ENCODE measurements at places on chromosomes 6 and 20. TPM values are rescaled to one million over a fixed set of nuclear protein-coding genes. Genes with fewer than 3 reads are reported as not detected.

DNA sequence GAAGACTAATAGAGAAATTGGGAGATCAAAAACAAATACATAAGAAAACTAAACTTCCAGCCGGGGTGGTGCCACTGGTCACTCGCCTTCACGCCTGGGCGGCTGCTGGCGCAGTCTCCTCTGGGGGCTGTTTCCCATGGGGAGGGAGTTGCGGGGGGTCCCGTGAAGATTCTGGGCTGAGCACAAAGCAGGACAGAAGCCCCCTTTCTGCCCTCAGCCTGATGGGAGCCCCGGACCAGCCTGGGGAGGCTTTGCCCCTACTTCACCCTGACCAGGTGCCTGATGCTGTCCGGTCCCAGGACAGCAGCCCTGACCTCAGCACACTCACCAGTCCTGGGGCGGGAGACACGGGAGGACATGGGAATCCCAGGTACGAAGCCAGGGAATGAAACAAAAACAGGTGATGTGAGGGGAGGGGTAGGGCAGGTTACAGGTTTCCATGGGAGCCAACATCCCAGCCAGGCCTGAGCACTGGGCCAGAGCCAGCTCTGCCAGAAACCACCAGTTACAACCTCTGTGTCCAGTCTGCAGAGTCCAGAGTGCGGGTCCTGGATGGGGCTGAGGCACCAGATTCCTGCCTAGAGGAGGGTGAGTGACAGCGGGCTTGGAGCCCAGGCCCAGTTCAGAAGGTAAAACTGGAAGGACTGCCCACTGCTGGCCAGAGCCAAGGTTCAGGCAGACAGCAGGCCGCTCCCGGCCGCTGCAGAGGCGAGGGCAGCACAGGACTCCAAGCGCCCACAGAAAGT is 326.4 kb downstream of the TAF4 start:
- no peak overlapping the region for H3K4me3 ChIP-seq
- no peak overlapping the region for H3K27ac ChIP-seq
- H3K4me1 ChIP-seq: no peaks in the 10 kb centered on the region
- H3K36me3 ChIP-seq: no peaks in the 10 kb centered on the region

- DNase-seq: no peak
- H3K4me1 ChIP-seq: peaks cover 10% of the 10 kb centered on the region
- no peaks in the 10 kb centered on the region for H3K36me3 ChIP-seq
Observed at GRCh38 chr20:60269573-60270162, 311.4 kb downstream of the CDH26 start.

DNA sequence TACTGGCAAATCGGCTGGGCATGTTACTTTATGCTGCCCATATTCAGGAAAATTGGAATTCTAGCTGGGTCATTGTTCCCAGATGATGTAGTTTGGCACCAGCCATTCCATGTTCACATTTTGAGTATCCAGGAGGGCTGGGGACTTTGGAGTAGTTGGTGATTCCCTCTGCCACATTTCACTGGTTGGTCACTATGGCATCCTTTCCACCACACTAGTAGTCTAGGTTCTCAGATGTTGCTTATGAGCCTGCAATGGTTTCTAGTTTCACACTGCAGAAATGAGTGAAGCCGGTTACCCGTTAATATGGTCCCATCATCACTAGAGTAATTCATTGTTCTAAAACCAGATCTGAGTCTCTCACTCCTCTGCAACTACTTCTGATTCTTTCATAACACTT is 4.6 kb downstream of the PTPN1 start:
- DNase-seq: no peak
- H3K27ac ChIP-seq: peak overlapping the region; percentile 42
- peak overlapping the region; percentile 92 for H3K4me3 ChIP-seq
- peaks cover 32% of the 10 kb centered on the region for H3K36me3 ChIP-seq

GRCh38 chr20:61776491-61777075 is 289.1 kb downstream of the TAF4 start:
- no peaks in the 10 kb centered on the region for H3K36me3 ChIP-seq
- DNase-seq: no peak
- H3K27me3 ChIP-seq: peaks cover 2% of the 10 kb centered on the region
- H3K4me3 ChIP-seq: no peak overlapping the region

- H3K4me3 ChIP-seq: no peak overlapping the region
- peak overlapping the region; percentile 64 for H3K27ac ChIP-seq
- H3K4me1 ChIP-seq: peaks cover 44% of the 10 kb centered on the region
- no peak for DNase-seq
- H3K27me3 ChIP-seq: no peaks in the 10 kb centered on the region
Observed at GRCh38 chr6:37039958-37040357, 34.5 kb downstream of the FGD2 start.

- H3K4me1 ChIP-seq: no peaks in the 10 kb centered on the region
- no peaks in the 10 kb centered on the region for H3K27me3 ChIP-seq
- no peaks in the 10 kb centered on the region for H3K36me3 ChIP-seq
- no peak for DNase-seq
Observed at GRCh38 chr6:93350774-93351173, 68.6 kb downstream of the EPHA7 start.

- H3K4me1 ChIP-seq: peaks cover 21% of the 10 kb centered on the region
- H3K27me3 ChIP-seq: no peaks in the 10 kb centered on the region
- peaks cover 34% of the 10 kb centered on the region for H3K36me3 ChIP-seq
- H3K27ac ChIP-seq: peak overlapping the region; percentile 32
- no peak for DNase-seq
- no peak overlapping the region for H3K4me3 ChIP-seq
Observed at GRCh38 chr6:34284563-34285447, 36.0 kb upstream of the SMIM29 start.

DNA sequence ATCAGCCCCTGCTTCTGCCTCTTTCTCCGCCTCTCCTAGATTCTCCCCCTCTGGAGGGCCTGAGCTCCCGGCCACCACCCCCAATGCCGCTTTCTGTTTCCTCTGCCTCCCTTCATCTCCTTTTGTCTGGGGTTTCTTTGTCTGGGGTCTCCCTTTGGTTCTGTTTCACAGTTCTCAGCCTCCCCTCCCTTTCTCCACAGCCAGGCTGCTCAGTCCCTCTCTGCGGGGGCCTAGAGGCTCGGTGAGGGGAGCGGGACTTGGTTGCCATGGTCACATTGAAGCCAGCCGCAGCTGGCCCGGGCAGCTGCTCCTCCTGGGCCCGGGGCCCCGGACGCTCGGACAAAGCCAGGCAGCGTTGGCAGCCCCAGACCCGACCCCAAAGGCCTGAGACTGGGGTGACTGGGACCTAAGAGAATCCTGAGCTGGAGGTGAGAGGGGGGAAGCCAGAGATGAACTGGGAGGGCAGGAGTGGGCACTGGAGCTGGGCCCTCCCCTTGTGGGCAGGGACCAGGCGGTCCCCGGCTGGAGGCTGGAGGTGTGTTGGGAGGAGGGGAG is 3.5 kb upstream of the DDR1 start:
- DNase-seq: no peak
- H3K27ac ChIP-seq: no peak overlapping the region
- H3K4me3 ChIP-seq: no peak overlapping the region
- H3K27me3 ChIP-seq: peaks cover 3% of the 10 kb centered on the region
- no peaks in the 10 kb centered on the region for H3K36me3 ChIP-seq

- no peak overlapping the region for H3K4me3 ChIP-seq
- no peaks in the 10 kb centered on the region for H3K4me1 ChIP-seq
- no peaks in the 10 kb centered on the region for H3K27me3 ChIP-seq
- H3K27ac ChIP-seq: no peak overlapping the region
- no peak for DNase-seq
- no peaks in the 10 kb centered on the region for H3K36me3 ChIP-seq
Observed at GRCh38 chr6:103799971-103800670, 1059.6 kb downstream of the HACE1 start.

- peak overlapping the region; percentile 3 for H3K4me3 ChIP-seq
- peaks cover 34% of the 10 kb centered on the region for H3K36me3 ChIP-seq
- DNase-seq: no peak
- H3K27me3 ChIP-seq: no peaks in the 10 kb centered on the region
Observed at GRCh38 chr6:158086504-158087223, 81.4 kb downstream of the SERAC1 start.

- H3K4me1 ChIP-seq: peaks cover 17% of the 10 kb centered on the region
- H3K36me3 ChIP-seq: no peaks in the 10 kb centered on the region
- H3K27me3 ChIP-seq: no peaks in the 10 kb centered on the region
- no peak overlapping the region for H3K27ac ChIP-seq
- no peak for DNase-seq
Observed at GRCh38 chr6:422433-423054, 31.0 kb downstream of the IRF4 start.

DNA sequence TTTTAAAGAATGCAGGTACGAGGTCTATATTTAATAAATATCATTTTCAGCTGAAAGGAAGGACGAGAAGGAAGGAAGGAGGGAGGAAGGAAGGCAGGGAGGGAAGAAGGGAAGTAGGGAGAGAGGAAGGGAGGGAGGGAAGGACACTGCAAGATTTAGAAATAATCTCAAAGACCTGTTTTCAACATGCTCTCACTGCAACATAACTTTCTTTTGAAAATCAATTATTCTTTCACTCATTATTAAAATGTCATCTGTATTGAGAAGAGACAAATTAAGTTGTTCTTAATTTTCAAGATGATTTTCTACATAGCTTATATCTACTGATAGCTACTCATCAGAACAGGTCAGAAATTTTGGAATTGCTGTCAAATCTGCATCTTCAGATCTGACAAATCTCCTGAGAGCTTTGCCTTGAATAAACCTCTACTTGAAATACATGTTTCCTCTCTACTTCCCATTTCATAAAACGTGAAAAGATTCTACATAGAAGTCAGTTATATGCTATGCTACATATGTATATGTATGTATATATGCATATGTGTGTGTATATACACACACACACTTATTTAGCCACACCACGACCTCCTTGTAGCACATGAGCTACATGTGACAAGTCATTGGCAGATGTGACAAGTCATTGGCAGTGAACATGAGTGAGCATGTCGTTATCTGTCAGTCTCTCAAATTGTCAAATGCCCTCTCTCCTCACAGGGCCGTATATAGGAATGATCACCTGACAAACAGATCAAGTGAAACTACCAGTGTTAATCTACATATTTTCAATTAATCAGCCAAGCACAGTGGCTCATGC is 241.6 kb downstream of the LY86 start:
- peaks cover 19% of the 10 kb centered on the region for H3K4me1 ChIP-seq
- no peak overlapping the region for H3K4me3 ChIP-seq
- peaks cover 34% of the 10 kb centered on the region for H3K27me3 ChIP-seq
- no peaks in the 10 kb centered on the region for H3K36me3 ChIP-seq
- no peak for DNase-seq

GRCh38 chr6:152727507-152727906 is 23.1 kb upstream of the VIP start:
- DNase-seq: no peak
- no peaks in the 10 kb centered on the region for H3K27me3 ChIP-seq
- H3K4me1 ChIP-seq: no peaks in the 10 kb centered on the region

GRCh38 chr6:107928984-107929383 is 29.0 kb downstream of the SEC63 start:
- H3K27me3 ChIP-seq: no peaks in the 10 kb centered on the region
- DNase-seq: no peak
- no peak overlapping the region for H3K27ac ChIP-seq
- peaks cover 8% of the 10 kb centered on the region for H3K4me1 ChIP-seq
- H3K36me3 ChIP-seq: peaks cover 34% of the 10 kb centered on the region
- no peak overlapping the region for H3K4me3 ChIP-seq

DNA sequence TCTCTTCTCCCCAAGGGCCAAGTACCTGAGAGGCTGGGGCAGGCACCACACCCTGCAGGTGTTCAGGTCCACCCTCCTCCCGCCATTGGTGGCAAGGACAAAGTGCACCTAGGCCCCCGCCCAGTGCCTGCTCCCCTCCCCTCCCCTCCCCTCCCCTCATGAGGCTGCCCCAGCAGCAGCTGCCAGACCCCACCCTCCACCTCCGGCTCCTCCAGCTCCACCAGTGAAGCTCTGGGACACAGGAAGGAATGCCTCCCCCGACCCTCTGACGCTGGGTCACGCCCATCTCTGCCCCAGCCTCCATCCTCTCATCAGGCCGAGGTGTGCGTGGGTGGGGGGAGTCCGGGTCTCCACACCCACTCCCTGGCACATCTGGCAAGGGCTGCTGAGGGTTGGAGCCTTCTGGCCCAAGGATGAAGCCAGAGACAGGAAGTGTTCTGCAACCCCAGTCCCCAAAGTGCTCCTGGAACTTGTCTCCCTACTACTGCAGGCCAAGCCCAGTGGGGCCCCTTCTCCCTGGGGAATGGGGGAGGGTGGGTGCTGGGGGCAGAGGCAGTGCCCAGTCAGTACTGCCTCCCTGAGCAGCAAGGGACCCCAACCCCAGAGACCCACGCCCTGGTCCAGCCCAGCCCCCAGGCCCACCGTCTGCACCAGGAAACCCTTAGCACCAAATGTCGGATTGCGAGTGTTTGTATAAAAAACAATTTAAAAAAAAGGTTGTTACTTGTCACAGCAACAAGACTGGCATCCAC is 1.6 kb upstream of the UCKL1 start:
- peak overlapping the region; percentile 32 for H3K4me3 ChIP-seq
- peak overlapping the region; percentile 87 for H3K27ac ChIP-seq
- H3K27me3 ChIP-seq: no peaks in the 10 kb centered on the region
- DNase-seq: no peak

- H3K27me3 ChIP-seq: no peaks in the 10 kb centered on the region
- H3K27ac ChIP-seq: no peak overlapping the region
- H3K4me1 ChIP-seq: peaks cover 12% of the 10 kb centered on the region
- no peak overlapping the region for H3K4me3 ChIP-seq
Observed at GRCh38 chr6:131132360-131132759, 2.9 kb upstream of the AKAP7 start.

- H3K27ac ChIP-seq: no peak overlapping the region
- H3K36me3 ChIP-seq: no peaks in the 10 kb centered on the region
- no peaks in the 10 kb centered on the region for H3K4me1 ChIP-seq
- peaks cover 11% of the 10 kb centered on the region for H3K27me3 ChIP-seq
- no peak overlapping the region for H3K4me3 ChIP-seq
Observed at GRCh38 chr6:105077596-105078385, 102.0 kb downstream of the POPDC3 start.

DNA sequence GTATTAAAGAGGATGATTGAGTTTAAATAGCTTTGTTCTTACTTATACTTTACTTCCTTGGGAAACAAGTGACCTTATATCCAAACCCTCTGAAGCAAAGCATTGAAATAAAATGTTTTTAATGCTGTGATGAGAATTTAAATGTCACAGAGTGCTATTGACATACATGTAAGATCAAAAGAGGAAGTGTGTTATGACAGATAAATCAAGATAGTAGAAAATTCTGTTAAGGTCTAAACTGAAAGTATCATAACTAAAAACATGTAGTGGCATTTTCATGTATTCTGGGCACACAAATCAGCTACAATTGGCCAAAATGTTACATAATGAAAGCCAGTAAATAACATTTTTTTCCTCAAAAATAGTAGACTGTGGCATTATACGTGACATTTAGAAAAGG is 318.0 kb downstream of the GRIK2 start:
- H3K27ac ChIP-seq: no peak overlapping the region
- H3K36me3 ChIP-seq: no peaks in the 10 kb centered on the region
- DNase-seq: no peak
- H3K4me1 ChIP-seq: no peaks in the 10 kb centered on the region
- no peak overlapping the region for H3K4me3 ChIP-seq

- peaks cover 25% of the 10 kb centered on the region for H3K4me1 ChIP-seq
- no peak for DNase-seq
- H3K27ac ChIP-seq: no peak overlapping the region
- H3K36me3 ChIP-seq: peaks cover 1% of the 10 kb centered on the region
- peaks cover 6% of the 10 kb centered on the region for H3K27me3 ChIP-seq
- no peak overlapping the region for H3K4me3 ChIP-seq
Observed at GRCh38 chr20:17995967-17996819, 27.4 kb downstream of the MGME1 start.

CALHM6 gene
- 26.7 TPM for total RNA-seq

KCNS1 gene
- total RNA-seq: 0.11 TPM

HLA-DPB1 gene
- 44.7 TPM for total RNA-seq

TRIM31 gene
- total RNA-seq: not detected

CRYBG1 gene
- total RNA-seq: 34.8 TPM

All from activated naive CD8-positive, alpha-beta T cell treated with anti-CD3 and anti-CD28 coated beads, Interleukin-2, amount 10 ng/mL, durations not matched to agents 7 days and 5 days (primary cell).